ENCODE measurements at places on chromosomes 5 and 9.

- DNase-seq = no peak
Observed at GRCh38 chr5:122454541-122454940, 142.5 kb downstream of the SNCAIP start.

DNA sequence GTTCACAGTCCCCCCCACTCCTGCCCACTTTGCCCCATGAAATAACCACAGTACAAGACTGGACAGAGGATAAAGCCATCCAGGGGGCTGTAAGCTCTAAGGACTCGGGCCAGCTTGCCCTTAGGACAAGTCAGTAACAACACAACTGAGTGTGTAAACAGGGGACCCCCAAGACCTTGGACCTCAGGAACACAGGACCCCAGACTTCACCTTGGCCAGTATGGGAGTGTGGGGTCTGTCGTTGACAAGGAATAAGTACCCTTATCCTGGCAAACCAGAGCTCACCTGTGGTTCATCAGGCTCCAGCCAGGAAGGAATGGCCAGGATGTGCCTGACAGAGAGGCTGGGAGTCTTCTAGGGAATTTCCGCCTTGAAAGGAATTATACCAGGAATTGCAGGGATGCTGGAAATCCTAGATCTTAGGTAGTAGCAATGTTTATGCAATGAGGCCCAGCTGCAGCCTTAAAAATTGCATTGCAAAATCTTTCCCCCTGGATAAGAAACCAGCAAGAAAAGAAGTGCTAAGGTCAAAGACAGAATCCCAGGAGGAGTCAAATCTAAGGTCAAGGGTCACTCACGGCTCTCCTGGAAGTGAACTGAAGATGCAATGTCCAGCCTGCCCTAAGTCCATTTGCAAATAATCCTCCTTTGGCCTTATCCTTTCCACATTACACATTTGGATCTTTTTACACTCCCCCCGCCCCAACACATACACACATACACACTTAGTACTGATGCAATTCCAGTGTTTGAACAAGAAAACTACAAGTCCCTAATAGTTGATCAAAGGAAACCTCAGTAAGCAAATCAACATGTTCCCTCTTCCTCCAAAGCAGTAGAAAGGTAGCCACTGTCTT, 27.3 kb upstream of the TDRD7 start:
- DNase-seq = no peak

DNA sequence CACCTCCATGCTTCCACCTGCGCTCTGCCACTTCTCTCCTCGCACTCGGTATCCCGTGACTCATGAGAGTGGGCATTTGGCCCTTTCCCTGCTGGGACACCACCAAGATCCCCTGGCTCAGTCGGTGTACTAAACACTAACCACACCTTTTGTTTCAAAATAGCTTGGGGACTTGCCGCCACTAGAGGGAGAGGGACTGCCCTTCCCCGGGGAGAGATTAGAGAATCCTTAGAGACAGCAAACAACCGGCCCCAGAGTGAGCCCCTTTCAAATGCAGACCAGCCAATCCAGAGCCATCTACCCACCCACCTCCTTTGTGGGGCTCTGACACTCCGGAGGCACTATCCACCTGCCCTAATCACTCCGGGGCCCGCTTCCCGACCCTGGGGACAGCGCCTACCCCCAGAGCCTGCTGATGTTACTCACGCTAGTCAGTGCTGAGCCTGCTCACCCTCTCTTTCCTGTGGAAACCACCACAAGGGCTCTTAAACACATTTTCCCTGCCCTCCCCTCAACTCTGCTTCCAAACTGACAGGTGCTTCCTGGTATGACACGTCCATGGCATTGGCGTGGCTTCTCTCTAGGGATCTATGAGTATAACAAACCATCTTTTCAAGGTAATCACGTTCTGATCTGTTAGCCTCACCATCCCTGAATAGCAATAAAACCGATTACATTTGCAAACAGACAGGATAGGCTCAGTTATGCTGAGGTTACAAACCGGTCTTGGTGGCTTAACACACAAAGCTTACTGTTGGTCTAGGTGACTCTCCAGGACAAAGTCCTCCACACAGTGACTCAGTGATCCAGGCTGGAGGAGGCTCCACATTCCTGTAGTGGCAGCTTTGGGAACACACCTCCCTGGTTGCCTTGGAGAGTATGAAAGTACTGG, 180.1 kb upstream of the MVB12B start:
- DNase-seq = no peak

DNA sequence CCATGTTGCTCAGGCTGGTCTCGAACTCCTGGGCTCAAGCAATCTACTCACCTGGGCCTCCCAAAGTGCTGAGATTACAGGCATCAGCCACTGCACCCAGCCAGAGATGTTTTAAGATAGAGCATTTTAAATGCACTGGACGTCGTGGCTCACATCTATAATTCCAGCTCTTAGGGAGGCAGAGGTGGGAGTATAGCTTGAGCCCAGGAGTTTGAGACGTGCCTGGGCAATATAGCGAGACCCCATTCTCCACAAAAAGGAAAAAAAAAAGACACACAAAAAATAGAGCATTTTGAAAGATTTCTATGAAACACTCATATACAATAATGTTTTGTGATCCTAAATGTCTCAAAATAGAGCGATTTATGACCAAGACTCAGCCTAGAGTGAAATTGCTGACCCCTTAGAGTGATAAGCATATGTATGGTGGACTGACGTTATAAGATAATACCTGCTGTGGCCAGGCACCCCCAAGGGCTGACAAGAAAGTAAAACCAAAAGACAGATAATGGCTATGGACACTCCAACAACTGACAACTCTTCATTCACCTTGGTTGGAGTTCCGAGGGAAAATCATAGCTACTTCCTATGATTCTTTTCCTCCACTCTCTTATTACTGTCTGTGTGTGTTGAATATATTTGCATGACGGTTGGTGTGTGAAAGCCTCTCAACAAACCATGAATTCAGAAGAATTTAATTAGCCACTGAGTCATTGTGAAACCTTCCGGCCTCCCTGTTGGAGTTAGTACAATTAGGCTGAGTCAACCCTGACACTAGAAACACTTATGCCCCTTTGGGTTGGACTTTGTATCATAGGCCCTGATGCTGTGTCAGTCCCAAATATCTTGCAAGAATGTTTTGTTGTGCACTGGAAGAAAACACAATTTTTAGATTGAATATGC, 526.5 kb upstream of the NUDT12 start:
- DNase-seq = no peak

- no peak for DNase-seq
Observed at GRCh38 chr5:147037515-147038205, 159.1 kb upstream of the PPP2R2B start.

GRCh38 chr9:116504893-116505480, 182.1 kb upstream of the TRIM32 start:
- DNase-seq = no peak

DNA sequence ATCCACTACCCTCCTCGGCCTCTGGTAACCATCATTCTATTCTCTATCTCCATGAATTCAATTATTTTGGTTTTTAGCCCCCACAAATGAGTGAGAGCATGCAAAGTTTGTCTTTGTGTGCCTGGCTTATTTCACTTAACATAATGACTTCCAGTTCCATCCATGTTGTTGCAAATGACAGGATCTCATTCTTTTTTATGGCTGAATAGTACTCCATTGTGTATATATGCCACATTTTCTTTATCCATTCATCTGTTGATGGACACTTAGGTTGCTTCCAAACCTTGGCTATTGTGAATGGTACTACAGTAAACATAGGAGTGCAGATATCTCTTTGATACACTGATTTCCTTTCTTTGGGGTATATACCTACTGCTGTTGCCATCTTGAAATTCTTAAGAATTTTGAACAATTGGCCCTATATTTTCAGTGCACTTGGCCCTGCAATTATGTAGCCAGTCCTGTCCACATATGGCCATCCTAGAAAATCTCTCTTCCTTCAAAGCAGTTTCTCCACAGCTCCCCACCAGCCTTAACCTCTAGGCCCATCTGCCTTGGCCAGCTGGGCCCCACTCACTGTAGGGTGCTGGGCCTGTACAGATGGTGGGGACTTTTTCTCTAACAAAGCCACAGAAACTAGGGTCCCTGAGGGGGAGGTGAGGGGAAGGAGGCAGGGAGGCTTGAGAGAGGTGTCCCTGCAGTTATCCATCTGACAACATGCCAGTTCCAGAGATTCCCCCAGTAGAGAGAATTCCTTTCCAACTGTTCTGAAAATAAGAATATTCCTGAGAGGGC, 81.9 kb upstream of the LHFPL2 start:
- DNase-seq = no peak

- no peak for DNase-seq
Observed at GRCh38 chr5:10036136-10036815, 213.4 kb downstream of the ATPSCKMT start.

- no peak for DNase-seq
Observed at GRCh38 chr9:87651431-87651830, 74.5 kb upstream of the CTSL start.

- peak; percentile 59 for DNase-seq
Observed at GRCh38 chr9:93268551-93269314, 84.8 kb downstream of the WNK2 start.

DNA sequence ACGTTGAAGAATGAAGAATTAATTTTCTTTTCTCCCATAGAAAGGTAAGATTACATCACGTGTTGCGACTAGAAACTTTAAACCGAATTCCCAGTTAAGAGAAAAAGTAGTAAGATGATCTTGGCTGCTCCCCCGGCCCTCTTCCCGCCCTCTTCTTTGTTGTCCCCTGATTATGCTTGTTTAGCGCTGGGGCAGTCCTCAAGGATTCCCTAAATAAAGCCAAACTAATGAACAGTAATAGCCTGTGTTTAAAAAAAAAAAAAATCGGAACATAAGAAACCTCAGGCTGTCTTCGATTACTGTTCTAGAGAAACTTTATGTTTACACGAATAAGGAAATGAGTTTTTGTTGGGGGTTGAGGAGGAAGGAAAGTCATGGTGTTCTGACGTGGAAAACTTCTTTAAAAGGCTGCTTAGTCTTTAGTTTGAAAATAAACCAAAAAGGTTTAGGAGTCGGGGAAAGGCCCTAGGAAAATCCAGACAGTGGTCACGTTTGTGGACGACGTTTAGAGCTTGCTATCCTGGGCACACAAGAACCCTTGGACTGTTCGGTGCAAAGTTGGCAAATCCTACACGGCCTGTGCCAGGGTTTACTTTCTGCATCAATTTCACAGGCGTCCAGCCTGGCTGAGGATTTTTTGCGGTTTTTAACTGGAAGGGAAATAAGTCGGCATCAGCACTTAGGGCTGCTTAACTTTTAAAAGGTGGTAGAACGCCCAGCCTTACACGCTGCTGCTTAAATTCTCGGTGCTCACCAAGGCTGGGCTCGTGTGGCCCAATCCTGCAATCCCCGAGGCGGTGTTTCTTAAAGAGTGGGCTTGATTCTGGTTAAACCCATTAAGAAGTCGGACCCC, 1.1 kb upstream of the MAT2B start:
- DNase-seq = peak; percentile 87

DNA sequence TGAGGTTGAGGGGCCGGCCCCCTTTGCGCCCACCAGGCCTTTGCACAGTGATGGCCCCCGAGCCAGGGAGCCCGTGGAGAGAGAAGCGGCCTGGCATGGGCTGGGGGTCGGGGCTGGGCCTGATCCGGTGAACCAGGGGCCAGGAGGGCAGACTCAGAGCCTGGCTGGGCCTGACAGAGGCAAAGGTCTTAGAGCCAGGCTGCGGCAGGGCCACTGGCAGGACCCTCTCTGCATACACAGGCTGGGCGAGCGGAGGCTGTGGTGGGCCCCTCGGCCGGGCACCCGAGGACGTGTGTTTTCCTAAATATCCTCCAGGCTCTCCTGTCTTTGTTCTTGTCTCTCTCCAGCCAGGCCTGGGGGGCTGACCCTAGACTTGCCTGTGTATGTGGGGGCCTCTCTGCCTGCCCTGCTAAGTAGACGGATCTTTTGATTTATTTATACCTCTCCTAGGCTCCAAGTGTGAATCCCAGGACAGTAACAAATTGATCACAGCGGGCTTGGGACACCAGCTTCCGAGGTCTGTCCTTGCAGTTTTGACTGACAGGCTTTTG, 933 bp downstream of the NEK6 start:
- DNase-seq = no peak

DNA sequence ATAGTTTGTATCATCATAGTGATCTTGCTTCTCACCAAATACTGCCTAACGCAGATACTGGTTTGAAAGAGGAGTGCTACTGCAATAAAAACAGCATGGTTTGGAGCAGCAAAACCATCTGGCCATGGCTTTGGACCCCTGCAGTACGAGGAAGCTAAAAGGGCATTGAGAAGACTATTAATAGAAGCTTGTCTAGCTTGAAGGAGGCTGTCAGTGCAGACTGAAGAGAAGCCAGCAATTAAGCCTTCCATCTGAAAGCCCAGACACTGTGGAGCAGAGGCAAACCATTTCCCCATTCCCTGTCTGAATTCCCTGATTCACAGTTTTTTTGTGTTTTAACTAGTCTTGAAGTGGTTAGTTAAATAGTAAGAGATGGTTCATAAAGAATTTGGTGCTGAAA, 281.6 kb downstream of the PTPRD start:
- no peak for DNase-seq

DNA sequence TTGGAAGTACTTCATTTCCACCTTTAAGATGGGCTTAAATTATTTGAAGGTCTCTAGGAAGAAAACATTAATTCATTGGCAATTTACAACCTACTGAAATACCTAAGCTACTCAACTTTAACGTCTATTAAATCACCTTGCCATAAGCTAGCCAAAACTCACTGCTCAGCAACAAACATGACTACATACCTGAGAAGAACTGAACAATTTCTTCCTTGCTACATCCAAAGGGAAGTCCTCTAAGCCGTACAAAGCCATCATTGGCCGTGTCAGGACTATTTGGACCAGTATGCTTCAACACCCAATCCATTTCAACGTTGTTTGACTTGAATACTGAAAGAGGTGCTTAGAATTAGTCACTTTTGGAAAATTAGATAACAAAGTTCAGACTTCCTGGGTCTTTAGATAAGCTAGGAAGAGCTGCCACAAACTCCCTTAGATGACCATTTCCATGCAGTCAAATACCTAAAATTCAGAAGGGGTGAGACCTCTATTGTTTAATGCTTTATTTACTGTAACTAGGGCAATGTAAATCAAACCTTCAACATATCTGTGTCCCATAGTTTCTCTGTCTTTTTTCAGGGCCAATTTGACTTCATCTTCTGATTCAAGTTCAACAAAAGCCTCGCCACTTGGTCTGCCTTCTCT, 2.6 kb downstream of the HNRNPH1 start:
- DNase-seq = no peak

GRCh38 chr5:124713595-124713994, 32.8 kb downstream of the ZNF608 start:
- DNase-seq = no peak

- DNase-seq = no peak
Observed at GRCh38 chr9:120360046-120360445, 219.9 kb downstream of the CDK5RAP2 start.

- no peak for DNase-seq
Observed at GRCh38 chr9:130110596-130111021, 56.9 kb downstream of the GPR107 start.

DNA sequence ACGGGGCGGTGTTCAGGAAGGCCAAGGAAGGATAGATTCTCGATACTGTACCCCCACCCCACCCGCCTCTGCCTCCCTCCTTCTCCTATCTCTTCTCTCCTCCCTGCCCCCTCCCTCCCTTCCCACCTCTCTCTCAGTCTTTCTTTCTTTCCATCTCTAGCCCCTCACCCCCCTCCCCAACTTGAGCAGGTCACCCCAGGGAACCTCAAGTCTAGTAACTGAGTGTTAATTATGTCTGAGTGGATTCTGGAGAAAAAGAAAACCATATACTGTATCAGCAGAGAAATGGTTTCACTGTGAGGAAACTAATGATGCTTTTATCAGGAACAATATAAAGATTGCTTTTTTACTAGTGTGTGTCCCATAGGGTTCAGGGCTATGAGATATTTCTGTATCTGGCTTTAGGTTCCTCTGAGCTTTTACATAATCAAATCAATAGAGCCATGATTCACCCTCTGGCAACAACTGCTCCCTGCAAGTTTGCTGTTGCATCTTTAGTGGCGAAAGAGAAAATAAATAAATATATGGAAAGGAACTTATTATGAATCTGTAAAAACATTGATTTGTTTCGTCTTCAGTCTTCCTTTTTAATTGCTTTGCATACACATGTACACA, 639.7 kb downstream of the CCDC171 start:
- DNase-seq = no peak

Measured in CD4-positive, alpha-beta T cell treated with Interleukin-4 for 1 hour (primary cell).